ENCODE measurements at places on chromosomes 3 and 15. TPM values are rescaled to one million over a fixed set of nuclear protein-coding genes. Genes with fewer than 3 reads are reported as not detected.

HMG20A gene
- 62.1 TPM for total RNA-seq

LDHAL6B gene
- total RNA-seq = not detected

CCDC80 gene
- total RNA-seq = 0.86 TPM

COL8A1 gene
- 0.25 TPM for total RNA-seq

- DNase-seq = no peak
- H3K36me3 ChIP-seq = peaks cover 5% of the 10 kb centered on the region
- no peak overlapping the region for H3K27ac ChIP-seq
- no peak overlapping the region for H3K4me3 ChIP-seq
- no peaks in the 10 kb centered on the region for H3K4me1 ChIP-seq
- H3K27me3 ChIP-seq = no peaks in the 10 kb centered on the region
Observed at GRCh38 chr3:75049533-75049932, 435.1 kb upstream of the CNTN3 start.

GRCh38 chr3:102124282-102124681, 275.0 kb downstream of the NFKBIZ start:
- no peaks in the 10 kb centered on the region for H3K4me1 ChIP-seq
- no peaks in the 10 kb centered on the region for H3K36me3 ChIP-seq
- H3K27ac ChIP-seq = no peak overlapping the region
- H3K4me3 ChIP-seq = no peak overlapping the region

GRCh38 chr15:46872286-46872980, 844.9 kb upstream of the SEMA6D start:
- H3K36me3 ChIP-seq = no peaks in the 10 kb centered on the region
- no peak for DNase-seq
- no peak overlapping the region for H3K4me3 ChIP-seq

DNA sequence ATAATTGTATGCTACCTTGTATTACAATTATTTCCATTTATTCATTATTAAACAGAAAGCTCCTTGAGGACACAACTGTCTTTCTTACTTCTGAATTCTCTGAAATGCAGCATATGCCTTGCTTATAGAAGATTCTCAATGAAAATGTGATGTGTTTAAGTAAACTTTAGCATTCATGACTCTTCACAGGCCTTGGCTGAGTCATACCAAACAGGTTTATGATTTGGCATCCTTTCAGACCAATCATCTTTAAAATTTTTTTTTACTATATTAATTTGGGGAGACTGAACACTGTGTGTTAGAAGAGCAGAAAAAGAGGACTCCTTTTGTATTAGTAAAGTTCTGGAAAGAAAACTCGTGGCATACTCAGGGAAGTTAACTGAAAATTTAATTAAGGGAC, 6.4 kb upstream of the GALK2 start:
- DNase-seq = no peak
- H3K36me3 ChIP-seq = no peaks in the 10 kb centered on the region
- H3K4me1 ChIP-seq = no peaks in the 10 kb centered on the region
- H3K4me3 ChIP-seq = no peak overlapping the region

GRCh38 chr3:136919799-136920580, 37.8 kb upstream of the IL20RB start:
- no peak overlapping the region for H3K4me3 ChIP-seq
- H3K27me3 ChIP-seq = no peaks in the 10 kb centered on the region
- no peak overlapping the region for H3K27ac ChIP-seq

DNA sequence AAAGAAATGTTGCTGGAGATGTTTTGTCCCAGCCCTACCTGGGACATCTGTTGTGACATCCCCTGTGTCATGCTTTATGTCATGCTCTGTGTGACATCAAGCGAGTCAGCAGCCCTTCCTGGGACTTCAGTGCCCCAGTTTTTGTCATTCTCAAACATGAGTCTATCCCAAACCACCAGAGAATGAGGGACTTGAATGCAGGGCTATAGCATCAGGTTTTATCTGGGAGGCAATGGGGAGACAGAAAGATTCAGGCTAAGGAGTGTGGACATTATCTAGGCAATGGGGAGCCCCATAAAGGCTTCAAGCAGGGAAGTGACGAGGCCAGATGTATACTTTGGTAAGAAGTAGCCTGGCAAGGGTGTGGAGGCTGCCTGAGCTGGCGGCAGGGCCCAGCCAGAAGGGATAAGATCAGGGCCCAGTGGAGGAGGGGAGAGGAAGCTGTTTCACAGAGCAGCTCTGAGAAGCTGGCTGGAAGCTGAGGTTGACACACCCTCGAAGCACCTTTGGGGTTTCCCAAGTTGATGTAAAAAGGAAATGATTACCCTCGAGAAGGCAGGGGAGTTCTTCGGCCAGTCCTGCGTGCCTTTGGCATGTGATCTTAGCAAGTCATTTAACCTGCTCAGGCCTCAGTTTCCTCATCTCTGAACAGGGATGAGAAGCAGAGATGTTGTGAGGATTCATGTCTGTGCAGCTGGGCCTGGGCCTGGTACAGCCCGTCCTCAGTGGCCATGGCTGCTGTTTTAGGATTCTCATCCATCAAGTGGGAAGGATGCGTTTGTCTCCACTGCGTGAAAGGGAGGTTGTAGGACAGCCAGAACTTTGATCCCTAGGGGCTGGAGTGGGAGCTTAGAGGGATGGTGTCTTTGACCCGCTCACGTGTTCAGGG, 34.3 kb downstream of the IRAK2 start:
- DNase-seq = no peak
- no peaks in the 10 kb centered on the region for H3K36me3 ChIP-seq
- no peak overlapping the region for H3K4me3 ChIP-seq
- H3K4me1 ChIP-seq = peaks cover 4% of the 10 kb centered on the region
- H3K27ac ChIP-seq = no peak overlapping the region

DNA sequence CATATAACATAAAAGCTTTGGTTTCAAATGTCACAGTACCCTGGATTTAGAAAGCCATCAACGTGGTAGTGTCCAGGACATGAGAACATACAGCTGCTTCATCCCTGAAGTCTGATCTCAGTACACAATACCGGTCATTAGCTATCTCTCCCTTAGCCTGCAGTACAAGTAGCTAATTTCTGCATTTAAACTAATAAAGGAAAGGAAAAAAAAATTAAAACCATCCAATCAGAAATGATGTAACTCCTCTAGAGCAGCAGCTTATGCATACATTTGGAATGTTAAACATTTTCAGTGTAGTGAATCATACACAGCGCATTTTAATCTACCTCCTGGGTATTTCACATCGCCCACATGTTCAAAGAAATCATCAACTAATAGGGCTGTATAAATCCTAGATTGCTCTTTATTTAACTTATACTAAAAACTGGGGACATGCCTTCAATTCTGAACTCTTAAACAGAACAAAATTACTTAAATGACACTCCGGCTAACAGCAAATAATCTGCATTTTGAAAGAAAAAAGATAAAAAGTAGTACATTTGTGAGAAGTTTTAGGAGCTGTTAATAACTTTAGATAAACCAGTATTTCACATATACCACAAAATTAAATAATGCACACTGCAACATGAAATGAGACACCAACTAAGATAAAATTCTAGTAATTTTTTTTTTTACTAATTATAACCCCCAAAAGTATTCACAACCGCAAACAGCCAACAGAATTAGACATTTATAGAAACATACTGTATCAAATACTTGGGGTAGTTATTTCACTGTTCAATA, 3.7 kb downstream of the IGF2BP2 start:
- H3K4me1 ChIP-seq = peaks cover 19% of the 10 kb centered on the region
- H3K36me3 ChIP-seq = no peaks in the 10 kb centered on the region
- H3K27me3 ChIP-seq = peaks cover 7% of the 10 kb centered on the region
- no peak overlapping the region for H3K27ac ChIP-seq
- H3K4me3 ChIP-seq = peak overlapping the region; percentile 72
- no peak for DNase-seq

DNA sequence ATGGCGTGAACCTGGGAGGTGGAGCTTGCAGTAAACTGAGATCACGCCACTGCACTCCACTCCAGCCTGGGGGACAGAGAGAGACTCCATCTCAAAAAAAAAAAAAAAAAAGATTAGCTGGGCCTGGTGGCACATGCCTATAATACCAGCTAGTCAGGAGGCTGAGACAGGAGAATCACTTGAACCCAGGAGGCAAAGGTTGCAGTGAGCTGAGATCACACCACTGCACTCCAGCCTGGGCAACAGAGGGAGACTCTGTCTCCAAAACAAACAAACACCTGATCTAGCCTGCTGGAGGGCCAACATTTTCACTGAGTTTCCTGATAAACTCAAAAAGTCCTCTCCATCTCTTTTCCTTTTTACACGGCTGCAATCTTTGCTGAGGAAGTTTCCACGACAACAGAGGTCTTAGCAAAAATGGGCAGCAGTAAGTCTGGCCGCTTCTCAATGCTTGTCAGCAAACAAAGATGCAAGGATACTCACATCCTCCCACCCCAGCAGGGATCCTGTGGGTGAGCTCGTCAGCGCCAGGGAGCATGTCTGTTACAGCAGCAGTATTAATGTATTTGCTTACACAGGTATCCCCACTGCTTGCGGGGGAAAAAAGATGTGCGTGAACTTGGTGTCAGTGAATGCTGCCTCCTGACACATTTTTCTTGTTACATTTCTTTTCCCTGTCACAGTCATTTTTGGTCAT, 21.0 kb upstream of the CCDC174 start:
- H3K27ac ChIP-seq = no peak overlapping the region
- H3K4me3 ChIP-seq = no peak overlapping the region

- no peaks in the 10 kb centered on the region for H3K36me3 ChIP-seq
- H3K27me3 ChIP-seq = no peaks in the 10 kb centered on the region
- DNase-seq = no peak
- H3K4me1 ChIP-seq = peaks cover 13% of the 10 kb centered on the region
Observed at GRCh38 chr15:48395521-48396011, 64.3 kb downstream of the DUT start.
